Osteoblast (primary cell): ENCODE measurements at places on chromosomes 4 and X. TPM values are rescaled to one million over a fixed set of nuclear protein-coding genes. Genes with fewer than 3 reads are reported as not detected.

- DNase-seq, result no peak
Observed at GRCh38 chr4:82721819-82722423, 76.7 kb downstream of the SCD5 start.

DNA sequence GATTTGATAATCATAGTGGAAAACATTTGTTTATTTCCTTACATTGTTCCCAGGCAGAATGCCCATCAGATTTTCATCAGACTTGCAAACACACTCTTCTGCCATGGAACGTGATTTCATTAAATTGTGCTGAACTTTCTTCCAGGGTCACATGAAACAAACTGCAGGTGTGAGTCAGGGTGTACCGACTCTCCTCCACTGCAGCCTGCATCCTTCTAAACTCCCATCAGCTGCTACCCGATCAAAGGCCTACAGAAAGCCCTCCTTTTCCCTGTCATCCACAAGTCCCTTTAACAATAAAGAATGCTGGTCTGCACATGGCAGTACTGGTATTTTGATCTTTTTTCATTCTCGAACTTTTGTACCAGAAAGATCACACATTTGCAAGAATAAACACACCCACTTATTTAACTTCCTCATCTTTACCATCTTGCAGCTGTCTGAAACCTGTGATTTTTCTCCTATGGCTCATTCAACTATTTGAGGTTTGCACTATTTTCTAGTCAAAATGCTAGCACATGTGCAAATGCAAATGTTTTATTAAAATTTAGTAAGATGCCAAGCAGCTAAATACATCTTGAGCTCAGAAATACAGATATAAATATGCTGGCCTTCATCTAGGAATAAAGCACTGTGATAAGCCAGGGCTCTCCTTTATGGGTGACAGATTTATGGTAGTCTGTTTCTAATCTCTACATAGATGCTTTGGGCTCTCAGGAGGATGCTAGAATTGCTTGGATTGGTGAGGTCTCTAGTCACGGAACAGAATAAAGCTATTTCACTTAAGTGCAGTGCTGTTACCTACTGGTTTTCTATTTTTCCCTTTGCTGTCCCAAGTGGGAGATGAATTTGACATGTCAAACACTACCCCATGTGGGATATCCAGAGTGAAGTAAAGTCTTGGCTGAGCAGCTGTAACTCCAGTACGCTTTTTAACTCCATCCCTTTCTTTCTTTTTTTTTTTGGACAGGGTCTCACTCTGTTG lies 25.8 kb upstream of the ARHGAP24 start:
- no peak for DNase-seq

The NIPAL1 gene
- under 0.01 and 0.29 TPM in 2 replicates for total RNA-seq

The TMEM47 gene
- total RNA-seq, result 85.7 and 111 TPM in 2 replicates

DNA sequence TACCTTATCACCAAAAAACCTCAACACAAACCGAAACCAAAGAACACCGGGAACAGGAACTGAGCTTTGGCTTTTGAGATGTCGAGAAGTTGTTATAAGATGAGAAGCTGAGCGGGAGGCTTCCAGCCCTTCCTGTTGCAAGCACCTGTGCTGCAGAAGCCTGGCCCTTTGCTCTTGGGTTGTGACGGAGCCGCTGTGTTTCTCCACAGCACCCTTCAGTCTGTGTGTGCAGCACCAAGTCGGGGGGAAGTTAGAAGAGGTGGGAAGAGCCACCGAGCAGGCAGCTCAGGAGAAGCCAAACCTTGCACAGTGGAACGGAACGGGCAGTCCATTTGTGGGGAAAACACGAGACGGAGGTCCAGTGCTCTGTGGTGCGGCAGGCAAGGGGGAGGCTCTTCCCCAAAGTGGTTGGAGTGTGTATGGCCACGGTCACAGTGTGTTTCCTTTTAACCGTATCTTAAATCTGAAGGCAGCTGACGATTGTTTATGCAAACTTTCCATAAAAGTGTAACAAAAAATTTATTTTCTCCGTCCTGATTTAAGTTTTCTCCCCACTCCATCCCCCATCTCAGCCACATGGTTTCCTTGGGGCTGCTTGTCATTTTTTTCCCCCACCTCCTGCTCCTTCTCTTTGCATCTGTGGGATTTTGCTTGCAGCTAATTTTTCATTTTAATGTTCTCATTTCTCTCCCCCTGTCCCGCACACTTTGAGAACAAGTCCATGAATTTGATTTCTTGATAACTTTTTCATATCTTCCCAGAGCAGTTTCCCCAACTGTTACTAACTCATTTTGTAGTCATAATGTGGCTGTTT lies 123.7 kb downstream of the STOX2 start:
- no peak for DNase-seq
